Stimulated activated naive CD8-positive, alpha-beta T cell treated with anti-CD3 and anti-CD28 coated beads, Interleukin-15, Interleukin-2, amounts not matched to agents 100 U/mL and 50 U/mL, for 24 hours (primary cell): ENCODE measurements at places on chromosomes 1 and 21.

GRCh38 chr21:45917241-45917640 lies 64.3 kb upstream of the COL6A1 start:
- no peak for DNase-seq

- DNase-seq, result no peak
Observed at GRCh38 chr1:83834621-83835264, 164.2 kb downstream of the TTLL7 start.

DNA sequence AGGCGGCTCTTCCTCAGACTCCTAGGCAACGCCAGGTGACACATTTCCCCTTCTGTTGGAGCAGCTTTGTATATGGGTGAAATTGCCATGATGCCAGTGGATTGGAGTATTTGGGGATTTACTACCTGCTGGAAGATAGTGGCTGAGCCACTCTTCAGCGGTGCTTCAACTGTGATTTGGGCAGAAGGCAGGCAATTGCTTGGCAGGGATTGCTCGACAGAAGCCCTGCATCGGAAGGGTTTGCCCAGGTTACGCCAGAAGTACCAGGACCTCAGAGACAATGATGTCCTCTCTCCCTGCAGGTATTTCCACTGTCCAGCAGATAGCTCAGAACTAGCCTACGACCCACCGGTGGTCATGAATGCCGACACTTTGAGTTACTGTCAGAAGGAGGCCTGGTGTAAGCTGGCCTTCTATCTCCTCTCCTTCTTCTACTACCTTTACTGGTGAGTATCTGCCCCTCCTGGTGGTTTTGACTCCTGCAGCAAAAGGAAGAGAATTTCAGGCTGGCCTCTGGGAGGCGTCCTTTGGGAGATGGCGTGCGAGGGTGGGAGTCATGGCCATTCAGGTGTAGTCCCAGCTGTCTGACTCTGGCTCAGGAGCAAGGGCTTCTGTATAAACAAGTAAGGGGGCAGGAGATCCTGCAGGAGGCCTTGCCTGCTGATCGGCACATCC lies 118.3 kb downstream of the CNIH3 start:
- no peak for DNase-seq

DNA sequence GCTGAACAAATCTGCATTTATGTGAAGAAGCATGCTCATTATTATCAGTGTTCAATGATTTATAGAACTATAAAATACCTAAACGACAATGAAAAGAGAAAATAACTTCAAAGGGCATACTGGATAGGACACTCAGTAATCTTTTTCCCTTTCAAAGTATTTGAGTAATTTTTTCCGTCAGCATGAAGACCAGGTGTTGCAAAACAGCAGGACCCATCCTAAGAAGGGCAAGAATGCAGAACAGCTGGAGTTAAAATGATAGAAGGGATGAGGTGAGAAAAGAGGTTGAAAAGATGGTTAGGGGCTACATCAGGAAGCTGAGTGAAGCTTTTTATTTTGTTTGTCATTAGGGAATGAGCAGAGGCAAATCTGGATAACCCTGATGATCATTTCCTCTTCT lies 7.1 kb upstream of the RGS18 start:
- DNase-seq, result no peak

DNA sequence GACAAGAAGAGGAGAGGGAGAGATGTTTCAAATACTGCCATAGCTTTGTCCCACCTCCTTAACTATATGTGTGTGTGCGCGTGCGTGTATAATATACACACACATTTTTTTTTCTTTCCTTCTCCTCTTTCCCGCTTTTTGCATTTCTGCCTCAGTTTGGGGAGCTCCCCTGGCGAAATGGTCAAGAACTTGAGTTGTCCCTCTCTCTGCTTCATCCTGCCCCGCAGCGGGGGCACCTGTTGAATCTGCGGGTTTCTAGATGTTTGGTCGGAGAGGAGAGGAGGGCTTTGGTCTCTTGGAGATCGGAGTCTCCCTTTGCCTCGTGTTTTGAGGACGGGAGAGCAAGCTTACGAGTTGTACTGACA lies 504 bp downstream of the SCCPDH start:
- peak; percentile 15 for DNase-seq

DNA sequence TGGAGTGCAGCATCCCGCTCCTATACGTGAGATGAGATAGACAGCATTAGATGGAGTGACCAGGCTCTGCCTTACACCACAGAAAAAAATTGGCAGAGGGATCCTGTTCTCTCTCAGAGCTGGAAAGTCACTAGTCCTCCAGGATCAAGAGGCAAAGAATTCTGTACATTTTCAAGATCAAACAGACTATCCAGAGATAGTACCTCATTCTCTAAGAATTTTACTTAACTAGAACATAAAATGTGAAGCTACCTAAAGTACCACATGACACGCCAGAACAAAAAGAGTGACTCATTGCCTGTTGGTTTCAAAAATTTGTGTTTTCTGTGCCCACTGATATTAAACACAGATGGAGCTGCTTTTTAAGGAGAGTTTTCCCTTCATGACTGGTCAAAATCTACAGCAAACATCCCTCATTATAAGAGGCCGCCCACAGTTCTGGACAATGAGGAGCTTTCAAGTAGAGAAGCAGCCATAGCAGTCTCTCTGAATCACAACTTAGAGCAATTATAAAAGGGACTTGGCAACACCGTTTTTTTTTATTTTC lies 32.3 kb downstream of the CD160 start:
- no peak for DNase-seq

- no peak for DNase-seq
Observed at GRCh38 chr1:52195161-52195560, 53.3 kb downstream of the ZFYVE9 start.

DNA sequence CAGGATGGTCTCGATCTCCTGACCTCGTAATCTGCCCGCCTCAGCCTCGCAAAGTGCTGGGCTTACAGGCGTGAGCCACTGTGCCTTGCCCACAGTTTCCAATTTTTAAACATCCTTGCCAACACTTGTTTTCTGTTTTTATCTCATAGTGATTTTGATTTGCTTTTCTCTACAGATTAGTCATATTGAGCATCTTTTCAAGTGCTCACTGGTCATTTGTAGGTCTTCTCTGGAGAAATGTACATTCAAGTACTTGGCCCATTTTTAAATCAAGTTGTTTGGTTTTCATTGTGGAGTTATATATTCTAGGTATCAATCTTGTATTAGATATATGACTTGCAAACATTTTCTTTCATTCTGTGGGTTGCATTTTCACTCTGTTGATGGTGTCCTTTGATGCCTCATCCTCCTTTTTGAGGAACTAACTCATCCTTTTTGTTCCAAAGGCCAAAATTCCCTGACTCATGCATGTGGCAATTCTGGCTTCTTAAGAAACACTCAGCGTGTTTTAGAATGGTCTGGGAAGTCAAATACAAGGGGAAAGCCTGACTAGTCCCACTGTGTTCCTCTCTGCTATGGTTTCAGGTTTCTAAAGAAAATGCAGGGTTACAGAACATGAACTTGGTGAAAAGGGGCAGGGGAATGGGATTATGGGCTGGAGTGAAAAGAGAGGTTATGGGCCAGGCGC lies 37.3 kb downstream of the PTAFR start:
- no peak for DNase-seq

DNA sequence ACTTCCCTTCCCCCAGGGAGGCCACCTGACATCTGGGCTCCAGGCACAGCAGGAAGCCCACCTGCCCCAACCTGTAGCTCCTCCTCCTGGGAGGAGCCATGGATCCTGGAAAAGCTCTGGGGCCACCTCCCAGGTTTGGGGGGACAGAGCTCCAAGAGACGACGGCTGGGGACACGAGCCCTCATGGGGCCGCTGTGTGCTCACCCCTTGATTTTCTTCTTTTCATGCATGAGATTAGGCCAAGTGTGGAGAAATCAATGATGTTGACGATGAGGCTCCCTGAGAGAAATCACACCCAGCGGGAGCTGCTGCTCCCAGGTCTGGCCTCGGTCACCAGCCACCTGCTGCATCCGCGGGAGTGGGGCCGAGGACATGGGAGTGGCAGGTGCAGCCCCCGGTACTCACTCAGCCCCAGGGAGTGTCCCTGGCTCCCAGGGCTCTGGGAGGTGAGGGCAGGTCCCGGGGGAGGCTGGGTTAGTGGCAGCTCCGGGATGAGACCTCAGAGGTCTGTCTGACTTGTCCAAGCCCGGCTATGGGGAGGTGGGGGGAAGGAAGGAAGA lies 8.7 kb downstream of the TNFRSF14 start:
- no peak for DNase-seq

DNA sequence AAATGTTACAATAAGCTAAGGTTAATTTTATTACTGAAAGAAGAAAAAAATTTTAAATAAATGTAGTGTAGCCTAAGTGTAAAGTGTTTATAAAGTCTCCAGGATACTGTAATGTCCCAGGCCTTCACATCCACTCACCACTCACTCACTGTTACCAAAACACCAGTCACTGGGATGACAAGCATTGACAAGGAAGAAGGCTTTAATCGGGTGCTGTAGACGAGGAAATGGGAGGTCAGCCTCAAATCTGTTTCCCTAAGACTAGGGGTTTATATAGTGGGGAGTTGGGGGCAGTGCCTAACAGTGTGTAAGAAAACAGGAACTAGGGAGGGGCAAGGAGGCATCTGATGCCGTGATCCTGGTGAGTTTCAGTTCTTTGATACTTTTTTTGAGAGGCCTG lies 69.4 kb downstream of the CHRM3 start:
- no peak for DNase-seq

GRCh38 chr1:178694923-178695525 lies 30.0 kb upstream of the RALGPS2 start:
- no peak for DNase-seq

GRCh38 chr21:44765231-44766013 lies 36.2 kb downstream of the UBE2G2 start:
- DNase-seq, result peak; percentile 17

DNA sequence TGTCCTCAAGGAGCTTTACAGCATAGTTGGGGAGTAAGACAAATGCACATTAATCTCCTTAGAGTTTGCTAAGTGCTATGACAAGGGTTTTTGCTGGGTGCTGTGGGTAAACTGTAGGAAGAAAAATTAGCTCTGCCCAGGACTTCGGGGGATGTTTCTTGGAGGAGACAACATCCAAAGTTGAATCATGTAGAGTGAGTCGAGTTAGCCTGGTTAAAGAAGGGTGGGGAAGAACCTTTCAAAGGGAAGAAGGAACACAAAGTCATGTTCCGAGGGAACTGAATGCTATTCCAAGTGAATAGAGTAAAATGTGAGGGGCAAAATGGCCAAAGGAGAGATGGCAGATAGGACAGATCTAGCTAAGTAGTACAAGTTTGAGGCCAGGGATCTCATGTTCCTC lies 17.1 kb downstream of the SPRTN start:
- no peak for DNase-seq
